ENCODE measurements at places on chromosomes 7 and 10.

DNA sequence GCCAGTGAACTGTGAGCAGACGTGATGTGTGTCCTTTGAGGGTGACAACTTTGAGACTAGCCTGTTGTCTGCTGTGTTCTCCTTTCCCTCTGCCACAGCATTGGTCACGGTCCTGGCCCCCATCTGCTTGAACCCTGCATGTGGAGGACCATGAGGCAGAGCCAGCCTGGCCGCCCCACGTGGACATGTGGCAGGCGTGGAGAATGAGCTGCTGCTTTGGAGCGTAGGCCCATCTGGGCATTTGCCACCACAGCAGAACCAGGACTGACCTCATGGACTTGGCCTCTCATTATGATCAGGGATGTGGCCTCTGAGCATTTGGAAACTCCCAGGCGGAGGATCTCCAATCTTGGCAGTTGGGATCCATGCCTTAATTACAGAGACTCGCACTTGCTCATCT lies 448.5 kb downstream of the TCERG1L start:
- no peak for DNase-seq

GRCh38 chr10:88668465-88668864 lies 4.2 kb downstream of the LIPF start:
- DNase-seq: no peak

DNA sequence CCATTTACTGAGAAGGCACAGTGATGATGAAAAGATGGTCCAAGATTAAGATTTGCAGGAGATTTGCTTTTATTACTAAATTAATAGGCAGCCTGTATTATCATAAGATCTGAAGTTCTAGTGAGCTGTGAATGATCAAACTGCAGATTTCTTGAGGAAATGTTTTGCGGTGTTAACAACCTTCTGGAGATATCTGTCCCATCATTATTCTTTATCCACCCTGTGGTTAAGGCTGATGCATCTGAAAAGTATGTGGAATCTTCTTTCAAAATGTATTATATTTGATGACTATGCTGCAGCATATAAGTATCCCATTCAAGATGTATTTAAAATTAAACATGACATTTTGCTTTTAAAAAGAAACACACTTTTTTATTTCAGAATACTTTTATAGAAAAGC lies 150.3 kb downstream of the POLR1F start:
- DNase-seq: no peak

DNA sequence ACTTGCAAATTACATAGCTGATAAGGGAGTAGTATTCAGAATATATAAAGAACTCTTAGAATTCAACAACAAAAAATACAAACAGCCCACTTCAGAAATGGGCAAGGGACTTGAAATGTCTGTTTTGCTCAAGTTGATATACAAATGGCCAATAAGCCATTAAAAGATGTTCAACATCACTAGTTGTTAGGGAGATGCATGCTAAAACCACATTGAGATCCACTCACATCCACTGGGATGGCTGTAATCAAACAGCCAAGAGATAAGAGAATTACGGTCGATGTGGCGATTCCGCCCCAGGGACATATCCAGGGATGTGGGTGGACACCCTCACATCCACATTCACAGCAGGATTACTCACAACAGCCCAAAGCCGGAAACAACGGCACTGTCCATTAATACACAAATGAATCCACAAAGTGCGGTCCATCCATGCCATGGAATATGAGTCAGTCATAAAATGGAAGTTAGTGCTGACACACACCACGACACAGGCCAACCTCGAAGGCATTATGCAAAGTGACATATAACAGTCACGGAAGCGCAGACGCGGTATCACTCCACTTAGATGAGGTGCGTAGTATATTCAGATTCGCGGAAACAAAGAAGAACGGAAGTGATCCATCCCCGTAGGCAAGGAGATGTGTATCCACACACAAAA lies 227.8 kb downstream of the DNAJB6 start:
- no peak for DNase-seq

GRCh38 chr7:85310301-85310700 lies 123.4 kb upstream of the SEMA3D start:
- no peak for DNase-seq

- no peak for DNase-seq
Observed at GRCh38 chr7:143243614-143244013, 19.6 kb upstream of the GSTK1 start.

DNA sequence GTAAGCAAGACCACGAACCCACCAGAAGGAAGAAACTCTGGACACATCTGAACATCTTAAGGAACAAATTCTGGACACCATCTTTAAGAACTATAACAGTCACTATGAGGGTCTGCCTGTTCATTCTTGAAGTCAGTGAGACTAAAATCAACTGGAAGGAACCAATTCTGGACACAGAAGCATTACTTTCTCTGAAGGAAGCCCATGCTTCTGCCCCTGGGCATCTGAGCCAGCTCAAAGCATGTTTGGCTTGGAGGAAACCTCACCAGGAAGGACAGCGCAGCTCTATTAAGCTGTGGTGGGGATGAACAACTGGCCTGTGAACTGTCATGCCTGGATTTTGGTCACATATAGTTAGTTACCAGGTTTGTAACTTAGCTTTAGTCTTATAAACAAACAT lies 132.4 kb upstream of the GDF10 start:
- DNase-seq: no peak

DNA sequence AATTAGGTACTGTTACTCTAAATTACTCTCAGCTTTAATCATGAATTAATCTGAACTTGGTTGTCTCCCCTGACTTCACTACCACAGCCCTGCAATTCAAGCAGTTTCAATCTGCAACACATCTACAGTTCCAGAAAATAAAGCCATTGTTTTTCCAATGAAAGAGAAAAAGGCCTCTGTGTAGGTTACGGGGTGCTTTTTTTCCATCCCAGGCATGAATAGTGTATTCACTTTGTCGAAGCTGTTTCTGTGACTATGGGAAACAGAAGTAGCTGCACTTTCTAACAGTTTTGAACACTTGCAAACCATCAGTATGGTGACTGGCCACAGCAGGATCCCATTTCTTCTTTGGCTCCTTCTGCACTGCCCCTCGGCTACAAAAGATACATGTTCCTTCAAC lies 460.2 kb downstream of the GRM8 start:
- DNase-seq: no peak

GRCh38 chr7:1267016-1267900 lies 34.6 kb downstream of the UNCX start:
- DNase-seq: no peak

DNA sequence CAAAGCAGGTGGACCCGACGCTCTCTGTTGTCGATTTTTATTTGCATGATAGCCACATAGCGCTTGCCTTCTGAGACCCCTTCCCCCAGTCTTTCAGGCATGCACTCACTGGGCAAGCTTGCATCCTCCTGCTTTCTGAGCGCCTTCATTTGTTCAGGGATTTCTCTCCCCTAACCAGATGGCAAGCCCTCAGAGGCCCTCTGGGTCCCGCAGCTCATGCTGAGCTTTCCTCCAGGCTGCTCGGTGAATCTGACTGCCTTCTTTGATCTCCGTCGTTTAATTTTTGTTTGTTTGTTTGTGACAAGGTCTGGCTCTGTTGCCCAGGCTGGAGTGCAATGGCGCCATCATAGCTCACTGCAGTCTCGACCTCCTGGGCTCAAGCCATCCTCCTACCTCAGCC lies 58.8 kb downstream of the ITIH5 start:
- no peak for DNase-seq

GRCh38 chr7:132130497-132130896 lies 445.8 kb downstream of the PLXNA4 start:
- DNase-seq: no peak

DNA sequence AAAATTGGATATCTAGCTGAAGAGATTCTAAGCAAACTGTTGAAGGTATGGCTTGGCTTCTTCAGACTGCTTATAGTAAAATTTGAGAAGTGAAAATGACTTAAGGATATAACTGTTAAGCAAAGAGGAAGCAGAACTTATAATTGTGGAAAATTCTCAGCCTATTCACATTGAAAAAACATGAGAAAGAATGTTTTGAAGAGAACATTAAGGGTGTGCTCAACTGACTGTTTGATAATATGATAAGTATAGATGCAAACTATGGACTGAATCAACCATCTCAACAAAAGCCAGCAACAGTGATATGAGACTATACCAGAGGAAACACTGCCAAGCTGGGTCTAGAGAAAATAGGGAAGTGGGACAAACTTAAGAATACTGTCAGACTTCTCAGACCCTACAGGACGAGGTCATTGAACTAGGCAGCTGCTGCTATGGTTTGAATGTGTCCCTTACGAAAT lies 133.1 kb upstream of the PPP1R3A start:
- DNase-seq: no peak

DNA sequence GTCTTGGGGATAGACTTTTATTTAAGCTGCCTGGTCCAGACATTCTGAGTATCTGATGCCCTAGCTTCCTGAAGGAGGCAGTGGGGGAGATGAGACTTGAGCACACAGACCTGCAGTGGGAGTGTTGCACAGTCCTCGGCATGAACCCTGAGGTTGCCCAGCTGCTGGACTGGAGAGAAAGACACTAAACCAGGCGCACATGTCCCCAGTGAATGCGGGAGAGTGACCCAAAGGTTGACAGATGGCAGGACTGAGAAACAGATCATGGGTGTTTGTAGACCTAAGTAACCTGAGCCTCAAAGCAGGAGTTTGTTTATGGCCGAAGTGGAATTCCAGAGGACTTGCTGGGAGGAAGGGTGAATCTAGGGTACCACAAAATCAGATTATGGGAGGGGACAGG lies 15.7 kb upstream of the MSRB2 start:
- DNase-seq: no peak

DNA sequence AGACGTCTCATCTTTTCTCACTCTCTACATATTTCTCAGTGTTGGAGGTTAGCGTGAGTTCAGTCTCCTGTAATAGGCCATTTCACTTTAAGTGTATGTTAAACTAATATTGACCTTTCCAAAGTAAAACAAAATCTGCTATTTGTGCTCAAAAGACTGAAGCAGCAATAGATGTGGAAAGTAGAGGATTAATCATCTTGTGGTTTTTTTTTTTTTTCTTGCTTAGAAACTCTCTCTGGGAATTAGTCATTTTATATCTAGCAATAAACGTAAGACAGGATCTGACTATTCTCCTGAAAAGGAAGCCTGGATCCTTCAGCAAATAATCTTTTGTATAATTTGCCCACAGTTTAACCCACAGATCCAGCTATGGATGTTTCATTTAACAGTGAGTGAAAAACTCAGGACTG lies 81.7 kb downstream of the NRP1 start:
- DNase-seq: no peak

- DNase-seq: no peak
Observed at GRCh38 chr10:103757531-103758293, 97.7 kb downstream of the SH3PXD2A start.

- no peak for DNase-seq
Observed at GRCh38 chr7:137970253-137970975, 31.5 kb downstream of the CREB3L2 start.

GRCh38 chr7:93879356-93879755 lies 11.2 kb downstream of the TFPI2 start:
- DNase-seq: no peak

GRCh38 chr10:1666147-1666546 lies 71.2 kb downstream of the ADARB2 start:
- DNase-seq: no peak

DNA sequence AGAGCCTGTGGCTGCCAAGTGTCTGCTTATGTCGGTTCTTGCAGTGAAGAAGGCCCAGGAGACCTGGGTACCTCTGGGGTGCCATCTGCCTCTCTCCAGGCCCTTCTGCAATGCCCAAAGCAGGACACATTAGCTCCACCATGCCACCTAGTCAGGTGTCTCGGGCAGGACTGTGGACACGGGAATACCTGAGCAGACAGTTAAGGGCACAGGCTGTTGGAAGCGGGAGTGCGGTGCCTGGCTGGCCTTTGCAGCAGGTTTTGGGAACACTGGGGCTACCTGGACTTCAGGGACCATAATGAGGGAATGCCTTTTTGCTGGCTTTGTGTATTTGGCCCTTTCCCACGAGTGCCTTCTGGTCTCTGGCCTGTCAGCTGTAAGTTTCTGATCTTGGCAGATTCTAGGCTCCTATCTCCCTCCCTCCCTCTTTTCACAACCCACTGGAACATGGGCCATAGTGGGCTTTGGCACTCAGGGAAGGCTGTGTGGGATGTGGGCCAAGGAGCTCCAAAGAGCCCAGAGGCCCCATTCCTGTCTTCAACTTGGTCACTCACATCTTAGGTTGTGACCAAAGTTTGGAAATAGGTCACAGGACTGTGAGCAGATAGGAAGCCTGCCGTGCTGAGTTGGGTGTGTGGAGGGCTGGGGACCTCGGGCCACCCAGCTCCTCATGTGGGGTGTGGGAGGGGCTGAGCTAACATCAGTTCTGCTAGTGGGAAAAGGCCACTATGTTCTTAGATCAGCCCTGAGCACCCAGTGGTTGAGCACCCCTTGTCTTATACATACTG lies 41.5 kb upstream of the CXCL12 start:
- DNase-seq: no peak

- no peak for DNase-seq
Observed at GRCh38 chr10:5090551-5090950, 3.7 kb upstream of the AKR1C3 start.

DNA sequence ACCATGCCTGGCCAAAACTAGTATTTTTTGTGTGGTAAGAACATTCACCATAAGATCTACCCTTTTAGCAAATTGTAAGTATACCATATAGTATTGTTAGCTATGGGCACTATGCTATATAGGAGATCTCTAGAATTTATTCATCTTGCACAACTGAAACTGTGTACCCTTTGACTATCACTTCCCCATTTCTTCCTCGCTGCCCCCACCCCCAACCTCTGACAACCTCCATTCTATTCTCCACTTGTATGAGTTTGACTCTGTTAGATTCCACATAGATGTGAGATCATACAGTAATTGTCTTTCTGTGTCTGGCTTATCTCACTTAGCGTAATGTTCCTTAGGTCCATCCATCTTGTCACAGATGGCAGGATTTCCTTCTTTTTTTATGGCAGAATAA lies 3.6 kb downstream of the CASP7 start:
- no peak for DNase-seq

DNA sequence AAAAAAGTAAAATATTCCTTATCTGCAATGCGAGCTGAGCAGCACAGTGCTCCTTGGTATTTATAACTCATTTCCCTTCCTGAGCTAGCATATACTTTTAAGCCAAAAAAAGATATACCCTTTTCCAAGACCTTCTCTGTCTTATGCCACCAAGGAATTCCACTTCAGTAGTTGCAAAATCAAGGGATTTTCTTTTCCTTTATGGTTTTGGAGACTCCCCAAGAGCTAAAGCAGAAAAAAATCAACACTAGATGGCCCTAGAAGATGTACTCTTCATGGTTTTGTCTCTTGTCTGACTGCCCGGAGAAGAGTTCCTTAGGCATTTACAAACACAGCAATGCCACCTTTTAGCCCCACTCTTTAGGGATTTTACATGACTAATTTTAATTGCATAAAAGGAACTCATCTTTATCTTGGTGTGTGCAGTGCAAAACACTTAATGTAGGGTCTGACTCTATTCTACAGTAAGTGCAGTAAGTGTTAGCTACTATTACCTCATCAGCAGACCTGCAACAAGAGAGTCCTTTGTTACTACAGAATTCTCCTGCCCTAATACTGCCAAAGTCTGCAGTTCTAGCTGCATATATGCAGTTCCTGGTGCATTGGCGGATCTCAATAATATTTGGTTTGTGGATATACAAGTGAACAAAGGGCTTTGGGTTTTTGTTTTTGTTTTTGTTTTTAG lies 443.3 kb downstream of the GFRA1 start:
- no peak for DNase-seq

All from stimulated activated CD4-positive, alpha-beta T cell treated with anti-CD3 and anti-CD28 coated beads, TNF-alpha, amount 100 ng/mL, for 1 hour (primary cell).